Astrocyte (in vitro differentiated cells and primary cell): ENCODE measurements at places on chromosomes 6 and 20.
A peak's percentile ranks its signal among the peaks of the same experiment; 100 is the strongest.

- DNase-seq: no peak
These were observed 44.9 kb upstream of the TLDC2 start for GRCh38 chr20:36830791-36831691.

DNA sequence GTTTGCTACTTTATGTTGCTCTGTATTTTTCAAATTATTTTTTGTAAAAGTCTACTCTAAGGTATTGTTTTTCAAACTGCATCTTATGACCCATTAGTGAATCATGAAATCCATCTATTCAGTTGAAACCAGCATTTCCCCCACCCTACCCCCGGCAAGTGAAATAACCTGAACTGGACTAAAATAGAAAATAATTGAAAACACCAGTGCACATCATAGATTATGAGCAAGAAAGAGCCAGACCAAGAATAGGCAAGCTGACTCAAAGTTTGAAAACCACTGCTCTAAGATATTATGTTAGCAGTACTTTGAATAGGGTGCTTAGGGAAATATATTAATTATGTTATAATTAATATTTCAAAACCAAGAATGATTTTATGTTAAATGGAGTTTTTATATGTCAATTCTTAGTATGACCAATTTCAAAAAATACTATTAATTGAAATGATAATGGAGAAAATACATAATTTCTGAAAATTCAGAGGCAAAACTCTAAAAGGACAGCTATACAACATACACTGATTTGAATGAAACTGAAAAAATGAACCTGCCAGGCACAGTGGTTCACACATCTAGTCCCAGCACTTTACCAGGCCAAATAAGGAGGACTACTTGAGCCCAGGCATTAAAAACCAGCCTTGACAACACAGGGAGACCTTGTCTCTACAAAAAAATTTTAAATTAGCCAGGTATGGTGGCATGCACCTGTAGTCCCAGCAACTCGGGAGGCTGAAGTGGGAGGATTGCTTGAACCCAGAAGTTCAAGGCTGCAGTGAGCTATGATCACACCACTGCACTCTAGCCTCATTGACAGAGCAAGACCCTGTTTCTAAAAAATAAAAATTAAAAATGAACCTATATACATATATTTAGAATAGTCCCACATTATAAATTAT, 112.0 kb downstream of the CDK19 start:
- no peak for DNase-seq

GRCh38 chr6:149884617-149885016, 13.3 kb downstream of the RAET1E start:
- no peak for DNase-seq

- DNase-seq: no peak
These were observed 311.3 kb downstream of the BMP2 start for GRCh38 chr20:7078804-7079203.

- no peak for DNase-seq
These were observed 238.8 kb downstream of the PAX1 start for GRCh38 chr20:21944227-21944626.

DNA sequence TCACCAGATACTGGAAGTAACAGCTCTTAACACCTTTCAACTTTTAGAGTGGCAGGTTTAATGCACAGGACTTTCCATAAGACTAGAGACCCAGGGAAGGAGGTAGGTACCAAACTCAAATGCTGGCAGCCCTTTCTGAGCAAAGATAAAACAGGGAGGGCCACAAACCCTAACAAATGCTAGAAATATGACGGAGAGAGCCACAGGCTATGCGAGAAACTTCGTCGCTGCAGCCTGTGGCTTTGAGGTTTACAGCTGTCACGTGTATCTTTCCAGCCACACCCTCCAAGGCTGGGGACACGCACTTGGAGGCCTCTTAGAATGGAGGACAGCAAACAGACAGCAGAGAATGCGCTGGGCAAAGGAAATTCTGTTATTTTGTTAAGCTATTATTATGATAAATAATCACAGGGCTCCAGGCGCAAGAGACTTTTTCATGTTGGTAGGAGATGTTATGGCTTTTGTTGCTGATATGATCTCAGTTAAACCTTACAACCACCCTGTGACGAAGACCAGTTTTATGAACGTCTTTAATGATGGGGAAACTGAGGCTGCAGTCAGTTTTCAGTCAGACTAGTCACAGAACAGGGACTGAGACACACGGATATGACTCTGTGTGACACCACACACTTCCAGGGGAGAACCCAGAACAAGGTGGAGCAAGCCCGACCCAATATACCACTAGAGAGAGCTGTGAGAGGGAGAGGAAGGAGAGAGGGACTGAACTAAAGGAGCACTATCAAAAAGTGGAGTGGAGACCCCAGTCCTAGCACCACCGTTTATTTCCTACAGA, 2.0 kb downstream of the TRAM2 start:
- DNase-seq: no peak

DNA sequence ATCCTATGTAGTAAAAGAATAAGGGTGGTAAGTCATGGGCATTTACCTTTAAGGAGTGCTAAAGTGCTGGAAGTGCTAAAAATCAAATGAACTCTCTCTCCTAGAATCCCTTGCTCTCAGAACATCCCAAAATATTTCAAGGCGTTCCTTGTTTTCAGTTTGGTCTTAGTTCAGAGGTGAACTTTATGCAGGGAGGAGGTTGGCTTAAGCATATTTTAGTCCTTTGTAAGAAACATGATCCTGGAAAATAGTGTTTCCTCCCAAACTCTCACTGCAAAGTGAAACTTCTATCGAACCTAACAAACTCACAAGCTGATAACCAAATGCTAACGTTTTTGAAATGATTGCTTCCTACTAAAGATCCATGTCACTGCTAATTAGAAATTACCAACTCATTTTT, 231.4 kb downstream of the FOXC1 start:
- DNase-seq: no peak

DNA sequence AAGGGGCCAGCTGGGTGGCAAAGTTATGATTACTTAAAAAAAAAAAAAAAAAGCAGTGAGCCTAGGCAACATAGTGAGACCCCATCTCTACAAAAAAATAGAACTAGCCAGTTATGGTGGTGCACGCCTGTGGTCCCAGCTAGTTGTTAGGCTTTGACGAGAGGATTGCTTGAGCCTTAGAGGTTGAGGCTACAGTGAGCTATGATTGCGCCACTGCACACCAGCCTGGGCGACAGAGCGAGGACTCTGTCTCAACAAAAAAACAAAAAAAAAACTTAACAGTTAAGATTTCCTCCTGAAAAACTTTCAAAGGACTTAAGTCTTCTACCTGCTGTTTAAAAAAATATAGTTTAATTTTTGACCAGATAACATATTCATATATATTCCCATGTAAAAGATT, 2.4 kb downstream of the GTSF1L start:
- no peak for DNase-seq

DNA sequence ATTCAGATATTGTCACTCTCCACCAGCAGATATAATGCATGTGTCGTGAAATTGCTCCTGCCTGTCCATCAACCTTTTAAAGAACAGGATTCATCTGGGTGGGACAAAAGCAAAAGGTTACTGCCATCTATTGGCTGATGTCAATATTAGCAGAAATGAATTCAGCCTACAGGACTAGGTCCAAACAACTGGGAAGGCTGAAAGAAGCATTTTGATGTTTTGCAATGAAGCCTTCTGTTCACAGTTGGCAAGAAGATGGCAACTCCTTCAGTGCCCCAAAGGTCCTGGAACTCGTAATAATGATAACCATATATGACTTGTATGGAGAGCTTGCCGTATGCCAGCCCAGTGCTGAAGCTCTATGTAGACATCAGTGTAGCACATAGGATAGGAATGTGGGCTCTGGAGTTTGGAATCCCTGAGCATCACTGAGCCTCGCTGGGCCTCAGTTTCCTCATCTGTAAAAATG, 7.5 kb downstream of the BCAS1 start:
- DNase-seq: no peak

- no peak for DNase-seq
These were observed 20.1 kb upstream of the SLC22A1 start for GRCh38 chr6:160101277-160102205.

- peak; percentile 87 for DNase-seq
These were observed 313.3 kb downstream of the RNGTT start for GRCh38 chr6:88650029-88650619.

GRCh38 chr6:44096612-44097011, 30.6 kb downstream of the MRPL14 start:
- DNase-seq: peak; percentile 37

DNA sequence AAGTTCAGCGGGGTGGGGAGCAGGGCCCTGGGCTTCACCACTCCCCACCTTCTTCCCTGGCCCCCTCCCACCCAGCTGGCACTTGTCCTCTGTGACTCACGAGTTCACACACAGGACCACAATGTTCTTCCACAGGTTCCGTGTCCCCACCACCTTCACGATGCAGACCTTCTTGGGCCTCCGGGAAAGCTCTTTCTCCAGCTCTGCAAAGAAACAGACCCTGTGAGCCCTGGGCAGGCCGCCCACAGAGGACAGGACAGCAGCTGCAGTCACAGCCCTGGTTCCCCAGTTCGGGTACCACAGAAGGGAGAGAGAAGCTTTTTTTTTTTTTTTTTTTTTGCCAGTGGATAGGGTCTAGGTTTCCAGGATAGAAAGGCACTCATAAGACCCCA, 30.9 kb downstream of the PSMG4 start:
- no peak for DNase-seq

DNA sequence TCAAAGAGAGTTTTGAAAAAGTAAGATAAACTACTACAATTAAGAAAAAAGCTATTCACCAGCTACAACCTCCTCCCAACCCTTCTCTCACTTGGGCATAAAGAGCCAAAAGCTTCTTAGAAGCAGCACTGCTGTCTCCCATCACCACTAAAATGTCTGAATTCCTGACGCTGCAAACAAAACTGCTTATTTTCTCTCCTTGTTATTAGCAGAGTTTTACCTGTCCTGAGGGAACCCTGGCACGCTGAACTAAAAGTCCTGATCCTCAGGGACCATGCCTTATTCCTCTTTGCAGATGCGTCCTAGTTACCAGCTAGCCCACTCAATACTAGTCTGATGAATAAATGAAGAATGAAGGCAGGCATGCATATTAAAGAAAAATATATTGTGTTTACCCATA, 1.1 kb downstream of the HACE1 start:
- DNase-seq: no peak

- no peak for DNase-seq
These were observed 32.5 kb downstream of the TOP1 start for GRCh38 chr20:41061155-41061554.

- DNase-seq: peak; percentile 99
These were observed 80.2 kb downstream of the ANKEF1 start for GRCh38 chr20:10115021-10115420.

- DNase-seq: no peak
These were observed 46.2 kb upstream of the SUPT3H start for GRCh38 chr6:45423824-45424450.

DNA sequence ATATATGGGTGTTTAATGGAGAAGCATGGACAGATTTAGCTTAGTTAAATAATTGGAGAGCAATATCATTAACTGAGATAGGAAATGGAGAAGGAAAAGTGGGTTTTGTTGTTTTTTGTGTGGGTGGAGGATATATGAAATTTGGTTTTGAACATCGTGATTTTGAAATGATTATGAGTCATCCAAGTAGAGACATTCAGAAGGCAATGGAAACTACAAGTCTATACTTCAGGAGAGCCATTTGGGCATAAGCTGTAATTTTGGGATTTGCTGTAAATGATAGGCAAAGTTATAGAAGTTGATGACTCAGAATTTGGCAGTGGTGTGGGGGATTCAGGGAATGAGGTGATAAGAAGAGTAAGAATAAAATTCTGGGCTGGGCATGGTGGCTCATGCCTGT, 27.4 kb upstream of the FAM135A start:
- DNase-seq: no peak

DNA sequence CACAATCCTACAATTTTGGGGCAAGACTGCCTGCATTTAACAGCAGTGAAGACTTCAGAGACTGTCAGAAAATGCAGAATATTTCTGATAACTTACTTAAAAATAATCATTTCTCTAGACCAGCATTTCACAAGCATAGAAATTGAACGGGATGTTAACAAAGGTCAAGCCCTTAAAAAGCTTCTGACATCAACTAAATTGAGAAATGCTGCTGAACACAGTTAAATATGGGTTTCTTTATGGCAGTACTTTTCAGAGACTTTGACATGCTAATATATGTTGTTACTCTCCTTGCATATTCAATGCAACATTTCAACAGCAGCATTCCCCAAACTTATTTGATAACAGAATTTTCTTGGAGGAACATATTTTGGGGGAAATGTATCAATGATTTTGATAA, 84.5 kb downstream of the KIF13A start:
- DNase-seq: no peak

DNA sequence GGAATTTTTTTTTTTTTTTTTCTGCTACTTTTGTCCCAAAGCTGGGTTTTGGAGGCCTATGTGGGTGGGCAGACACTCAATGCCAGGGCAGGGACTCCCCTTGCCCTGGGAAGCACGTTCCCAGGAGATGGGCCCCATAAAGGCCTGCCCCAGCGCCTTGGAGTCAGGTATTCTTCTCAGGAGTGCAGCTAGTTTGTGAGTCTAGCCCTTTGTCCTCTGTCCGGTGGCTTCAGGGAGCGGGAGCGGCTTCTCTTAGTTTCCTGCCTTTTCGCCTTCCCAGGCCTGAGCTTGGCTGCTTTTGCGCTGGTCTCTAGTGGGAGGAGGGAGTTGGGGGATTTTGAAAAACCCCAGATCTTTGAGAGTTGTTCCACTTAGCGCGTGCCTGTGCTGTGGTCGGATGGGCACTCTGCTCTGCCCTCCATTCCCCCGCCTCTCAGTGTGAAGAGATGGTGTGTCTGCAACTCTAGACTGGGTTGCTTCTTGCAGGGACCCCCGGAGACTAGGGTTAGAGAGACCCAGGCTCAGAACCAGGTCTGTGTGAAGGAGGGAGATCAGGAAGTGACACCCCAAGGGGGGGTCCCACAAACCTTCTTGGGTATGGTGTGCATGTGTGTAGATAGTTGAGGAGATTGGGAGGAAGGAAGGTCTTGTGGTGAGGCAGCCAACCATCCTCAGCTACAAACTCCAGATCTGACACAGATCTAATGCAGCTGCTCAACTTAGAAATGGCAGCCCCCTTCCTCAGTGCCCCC, 1.3 kb downstream of the PLCG1 start:
- no peak for DNase-seq

DNA sequence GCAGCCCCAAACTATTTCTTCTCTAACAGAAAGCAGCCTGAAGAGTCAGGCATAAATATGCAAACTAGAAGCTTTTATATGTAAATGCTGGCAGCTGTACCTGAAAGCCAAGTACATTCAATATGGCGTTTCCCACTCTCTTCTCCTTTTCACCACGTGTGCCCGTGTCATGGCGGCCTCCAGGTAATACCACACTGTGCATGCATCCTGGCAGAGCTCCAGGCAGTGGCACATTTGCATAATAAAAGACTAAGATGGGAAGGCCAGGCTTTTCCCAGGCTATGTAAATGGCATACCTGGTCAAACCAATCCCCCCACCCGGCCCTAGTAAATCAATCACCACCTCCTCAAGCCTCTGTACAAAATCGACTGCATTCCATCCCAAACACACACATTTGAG, 120.6 kb downstream of the MMUT start:
- DNase-seq: no peak

DNA sequence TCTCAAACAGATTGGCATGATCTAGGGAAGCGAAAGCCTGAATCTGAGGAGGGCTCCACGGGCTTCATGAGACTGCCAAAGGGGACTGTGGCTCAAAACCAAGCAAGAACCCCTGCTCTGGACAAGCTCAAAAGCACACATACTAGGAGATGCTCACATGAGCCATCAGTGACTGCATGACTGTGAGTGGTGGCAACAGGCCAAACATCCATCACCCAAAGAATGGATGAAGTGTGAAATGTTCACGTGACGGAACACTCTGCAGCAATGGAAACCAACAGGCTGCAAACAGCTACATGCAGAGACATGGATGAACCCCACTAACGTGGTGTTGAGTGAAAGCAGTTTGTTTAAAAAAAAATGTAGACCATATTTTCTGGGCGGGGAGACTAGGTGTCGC, 136.3 kb downstream of the PREX1 start:
- DNase-seq: no peak
